IPS-NIHi11 (cell line): ENCODE measurements at places on chromosomes 16 and 17.

DNA sequence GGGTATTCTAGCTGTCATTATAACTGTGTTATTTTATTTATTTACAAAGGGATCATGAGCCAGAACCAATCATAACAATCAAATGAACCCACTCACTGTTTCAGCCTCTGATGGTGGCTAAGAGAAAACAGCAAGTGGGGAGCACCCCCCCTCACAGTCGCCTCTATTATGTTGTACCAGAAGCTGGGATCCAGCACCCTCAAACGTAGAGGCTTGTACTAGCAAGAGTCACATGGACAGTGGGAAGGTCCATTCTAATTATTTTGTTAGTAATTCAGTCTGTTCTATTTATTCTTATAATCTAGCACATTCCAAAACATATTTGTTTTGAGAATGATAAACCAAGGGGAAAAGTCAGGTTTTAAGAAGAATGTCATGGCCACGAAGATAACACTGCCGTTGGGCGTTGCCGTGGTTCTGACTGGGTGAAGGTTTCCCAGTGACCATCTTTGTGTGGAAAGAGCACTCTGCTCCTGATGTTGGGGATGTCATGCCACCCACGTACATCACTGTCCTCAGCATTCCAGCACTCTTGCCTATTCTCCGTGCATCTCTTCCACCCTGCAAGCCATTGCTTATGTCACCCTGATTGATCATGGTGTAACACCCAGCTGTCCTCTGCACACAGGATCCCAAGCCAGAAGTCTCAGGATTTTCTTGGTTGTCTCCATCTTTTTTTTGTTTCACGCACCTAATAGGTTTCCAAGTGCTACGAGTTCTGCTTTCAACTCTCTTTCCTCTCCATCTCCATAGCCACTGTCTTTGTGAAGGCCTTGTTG, 205.8 kb downstream of the PRKCA start:
- DNase-seq: no peak

GRCh38 chr16:50731130-50731988, 10.5 kb upstream of the CYLD start:
- no peak for DNase-seq

DNA sequence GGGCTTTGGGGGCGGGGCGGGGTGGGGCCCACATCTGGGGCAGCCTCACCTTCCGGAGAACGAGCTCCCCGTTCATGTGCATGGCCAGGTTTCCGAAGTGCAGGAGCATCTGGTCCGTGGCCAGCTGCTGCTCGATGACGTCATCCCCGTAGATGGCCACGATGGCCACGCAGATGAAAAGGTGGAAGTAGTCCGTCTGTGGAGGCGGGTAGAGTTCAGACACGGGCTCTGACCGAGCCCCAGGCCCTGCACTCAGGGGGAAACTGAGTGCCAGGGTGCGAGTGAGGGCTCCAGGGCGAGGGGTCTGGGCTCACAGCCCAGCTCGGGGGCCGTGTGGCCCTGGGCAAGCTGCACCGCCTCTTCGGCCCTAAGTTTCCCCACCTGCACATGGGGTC, 93.7 kb downstream of the TBC1D16 start:
- DNase-seq: no peak

GRCh38 chr17:34800661-34801060, 160.6 kb downstream of the CCT6B start:
- DNase-seq: no peak

GRCh38 chr16:17585449-17586074, 114.8 kb upstream of the XYLT1 start:
- DNase-seq: no peak

- peak; percentile 87 for DNase-seq
These were observed 10.5 kb upstream of the ITGAD start for GRCh38 chr16:31382485-31383161.

- DNase-seq: peak; percentile 86
These were observed 13.1 kb downstream of the FMNL1 start for GRCh38 chr17:45234641-45235415.

DNA sequence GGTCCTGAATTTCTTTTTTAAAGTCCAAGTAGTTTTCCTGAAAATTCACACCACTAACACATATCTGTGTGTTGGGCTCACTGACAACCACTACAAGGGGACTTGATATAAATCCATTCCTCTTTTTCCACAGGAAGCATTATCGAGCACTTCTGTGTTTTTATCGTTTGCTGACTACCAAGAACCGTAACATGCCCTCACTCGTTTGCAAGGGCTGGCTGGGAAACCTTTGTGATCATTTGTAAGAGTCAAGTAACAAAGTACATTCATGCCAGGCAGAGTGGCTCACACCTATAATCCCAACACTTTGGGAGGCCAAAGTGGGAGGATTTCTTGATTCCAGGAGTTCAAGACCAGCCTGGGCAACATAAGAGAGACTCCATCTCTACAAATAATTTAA, 62.1 kb downstream of the ZZEF1 start:
- no peak for DNase-seq

DNA sequence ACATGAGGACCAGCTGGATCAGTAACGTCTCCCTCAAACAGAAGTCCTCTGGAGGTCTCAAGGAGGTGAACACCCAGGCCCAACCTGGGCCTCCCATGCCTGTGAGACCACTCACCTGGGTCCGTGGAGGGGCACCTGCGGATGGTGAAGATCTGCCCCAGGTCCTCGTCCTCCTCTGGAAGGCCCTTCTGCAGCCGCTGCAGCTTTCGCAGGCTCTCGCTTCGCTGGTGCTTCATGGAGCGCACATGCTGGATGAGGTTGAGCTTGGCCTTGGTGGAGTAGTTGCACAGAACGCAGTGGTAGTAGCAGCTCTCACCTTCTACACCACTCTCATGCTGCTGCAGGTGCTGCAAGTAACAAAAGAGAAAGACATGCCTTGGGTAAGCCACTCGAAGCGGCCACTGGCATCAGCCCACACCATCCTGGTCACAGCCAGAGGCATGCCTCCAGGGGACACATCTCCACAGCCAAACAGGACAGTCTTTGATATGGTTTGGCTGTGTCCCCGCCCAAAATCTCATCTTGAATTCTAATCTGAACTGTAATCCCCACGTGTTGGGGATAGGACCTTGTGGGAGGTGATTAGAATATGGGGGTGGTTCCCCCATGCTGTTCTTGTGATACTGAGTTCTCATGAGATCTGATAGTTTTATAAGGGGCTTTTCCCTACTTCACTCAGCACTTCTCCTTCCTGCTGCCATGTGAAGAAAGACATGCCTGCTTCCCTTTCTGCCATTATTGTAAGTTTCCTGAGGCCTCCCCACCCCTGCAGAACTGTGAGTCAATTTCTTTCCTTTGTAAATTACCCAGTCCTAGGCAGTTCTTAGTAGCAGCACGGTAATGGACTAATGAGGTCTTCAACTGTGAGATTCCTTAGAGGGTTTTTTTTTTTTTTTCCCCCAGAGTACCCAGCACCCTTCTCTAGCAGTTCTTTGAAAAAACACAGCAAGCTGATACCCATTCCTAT, 158.0 kb downstream of the ZFHX3 start:
- no peak for DNase-seq

- DNase-seq: no peak
These were observed 4.1 kb downstream of the DECR2 start for GRCh38 chr16:405548-406506.

DNA sequence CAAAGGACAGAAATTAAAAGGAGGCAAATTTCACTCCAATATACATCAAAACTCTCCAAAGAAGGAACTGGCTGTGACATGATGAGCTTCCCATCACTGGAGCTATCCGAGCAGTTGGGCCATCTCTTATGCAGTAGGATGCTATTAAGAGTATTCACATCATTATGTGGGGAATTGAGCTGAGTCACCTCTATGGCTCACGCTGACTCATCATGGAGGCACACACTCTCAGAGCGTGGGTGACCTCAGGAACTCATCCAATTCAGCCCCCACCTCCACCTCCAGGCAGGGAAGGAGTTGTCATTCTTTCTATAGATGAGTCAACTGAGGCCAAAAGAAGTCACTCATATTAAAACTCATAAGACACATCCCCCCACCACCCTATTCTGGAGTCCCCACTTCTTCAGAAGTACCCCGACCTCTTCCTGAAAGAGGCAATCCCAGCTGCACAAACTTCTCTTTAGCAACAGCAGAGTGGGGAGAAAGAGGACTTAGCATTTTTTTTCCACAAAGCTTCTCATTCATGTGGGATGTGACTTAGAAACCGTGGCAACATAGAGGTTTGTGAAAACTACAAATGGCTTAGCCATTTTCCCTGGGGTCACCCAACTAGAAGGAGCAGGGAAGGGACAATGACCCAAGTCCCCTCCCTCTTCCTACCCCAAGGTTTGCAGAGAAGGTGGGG, 32.5 kb downstream of the ABCC12 start:
- no peak for DNase-seq

DNA sequence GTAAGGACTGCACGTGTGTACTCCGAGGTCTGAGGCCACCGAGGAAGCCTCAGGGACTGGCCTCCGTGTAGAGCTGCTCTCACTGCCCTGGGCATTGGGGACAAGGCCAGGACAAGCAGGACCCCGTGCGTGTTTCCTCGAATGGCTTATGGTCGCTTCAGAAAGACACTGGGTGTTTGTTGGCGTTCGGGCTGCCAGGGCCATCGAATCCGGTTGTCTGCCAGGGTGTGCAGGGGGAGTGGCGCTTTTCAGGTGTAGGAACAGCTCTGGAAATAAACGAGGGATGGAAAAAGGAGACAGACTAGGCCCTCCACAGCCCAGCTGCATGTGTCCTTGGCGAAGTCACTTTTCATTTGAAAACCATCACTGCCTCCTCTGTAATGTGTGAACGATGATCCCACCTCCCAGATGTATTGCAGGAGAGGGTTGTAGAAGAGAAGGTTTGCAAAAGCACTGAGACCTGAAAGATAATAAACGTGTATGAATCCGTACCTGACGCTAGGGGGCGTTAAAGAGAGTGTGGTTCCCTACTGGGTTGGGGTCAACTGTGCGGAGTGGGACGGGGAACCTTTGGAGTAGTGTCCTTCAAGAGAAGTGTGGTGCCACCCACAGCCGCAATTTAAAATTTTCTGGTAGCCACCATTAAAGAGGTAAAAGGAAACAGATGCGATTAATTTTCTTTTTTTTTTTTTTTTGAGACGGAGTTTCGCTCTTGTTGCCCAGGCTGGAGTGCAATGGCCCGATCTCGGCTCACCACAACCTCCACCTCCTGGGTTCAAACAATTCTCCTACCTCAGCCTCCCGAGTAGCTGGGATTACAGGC, 2.1 kb upstream of the ZSCAN10 start:
- DNase-seq: no peak

GRCh38 chr16:78269256-78269655, 169.8 kb downstream of the WWOX start:
- DNase-seq: no peak

DNA sequence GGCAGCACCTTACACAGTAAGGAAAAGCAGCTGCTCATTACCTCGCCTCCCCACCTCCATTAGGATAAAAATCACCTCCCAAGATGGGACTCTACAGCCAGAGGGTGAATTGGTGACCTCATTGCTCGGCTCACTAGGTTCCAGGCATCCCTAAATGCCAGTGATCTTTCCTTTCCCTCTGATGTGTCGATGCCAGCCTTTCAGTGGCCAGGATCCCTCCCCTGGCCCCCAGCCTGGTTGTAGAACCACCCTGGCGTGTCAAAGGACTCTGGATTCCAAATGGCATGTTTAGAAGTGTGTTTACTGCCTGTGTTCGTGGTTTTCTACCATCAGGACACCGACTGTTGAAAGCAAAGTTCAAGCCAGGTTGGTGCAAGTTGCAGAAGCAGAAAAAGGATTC, 72.1 kb upstream of the LYRM9 start:
- no peak for DNase-seq

GRCh38 chr16:46709469-46710005, 20.1 kb downstream of the ORC6 start:
- DNase-seq: no peak

GRCh38 chr16:3618769-3619141, 7.3 kb upstream of the SLX4 start:
- no peak for DNase-seq

GRCh38 chr16:75099075-75099667, 17.4 kb downstream of the LDHD start:
- no peak for DNase-seq

DNA sequence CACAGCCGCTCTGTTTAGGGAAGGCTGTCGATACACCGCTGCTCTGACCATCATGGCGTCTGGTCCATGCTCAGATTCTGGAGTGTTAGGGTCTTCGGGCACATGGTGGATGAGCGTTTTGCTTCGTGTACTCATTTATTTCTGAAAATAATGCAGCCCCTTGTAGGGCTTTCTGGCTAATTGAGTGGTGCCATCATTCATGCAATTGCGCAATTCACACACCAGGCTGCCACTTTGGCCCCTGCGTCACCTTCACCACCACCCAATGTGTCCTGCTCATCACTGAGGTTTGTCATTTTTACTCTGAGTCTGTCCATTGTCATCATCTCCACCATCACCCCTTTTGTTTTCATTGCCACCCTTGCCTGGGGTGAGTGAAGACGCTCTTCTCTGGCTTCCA, 557.4 kb downstream of the WWOX start:
- no peak for DNase-seq

DNA sequence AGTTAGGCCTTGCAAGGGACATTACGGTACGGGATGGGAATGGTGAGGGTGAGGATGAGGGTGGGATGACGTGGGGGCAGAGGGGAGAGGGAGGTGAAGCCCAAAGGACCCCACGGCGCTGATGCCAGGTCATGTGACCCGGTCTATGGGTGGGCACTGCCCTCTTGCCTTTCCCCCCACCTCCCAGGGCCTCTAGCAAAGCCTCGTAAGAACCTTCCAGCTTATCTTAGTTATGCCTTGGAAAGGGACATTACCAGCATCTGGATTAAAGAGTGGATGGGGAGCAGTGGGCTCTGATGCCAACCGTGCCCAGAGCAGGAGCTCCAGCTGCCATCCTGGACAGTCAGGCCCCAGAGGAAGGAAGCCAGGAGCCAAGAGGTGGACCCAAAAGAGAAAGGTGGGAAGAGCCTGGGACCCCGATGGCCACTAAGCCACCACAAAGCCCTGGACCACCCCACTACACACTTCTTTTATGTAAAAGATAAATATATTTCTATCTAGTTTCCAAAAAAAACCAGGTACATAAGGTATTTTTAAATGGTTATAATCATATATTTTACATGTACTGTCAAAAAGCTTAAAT, 40.9 kb downstream of the TK2 start:
- no peak for DNase-seq
